ENCODE measurements at places on chromosomes 1 and 21.
A peak's percentile ranks its signal among the peaks of the same experiment; 100 is the strongest.

DNA sequence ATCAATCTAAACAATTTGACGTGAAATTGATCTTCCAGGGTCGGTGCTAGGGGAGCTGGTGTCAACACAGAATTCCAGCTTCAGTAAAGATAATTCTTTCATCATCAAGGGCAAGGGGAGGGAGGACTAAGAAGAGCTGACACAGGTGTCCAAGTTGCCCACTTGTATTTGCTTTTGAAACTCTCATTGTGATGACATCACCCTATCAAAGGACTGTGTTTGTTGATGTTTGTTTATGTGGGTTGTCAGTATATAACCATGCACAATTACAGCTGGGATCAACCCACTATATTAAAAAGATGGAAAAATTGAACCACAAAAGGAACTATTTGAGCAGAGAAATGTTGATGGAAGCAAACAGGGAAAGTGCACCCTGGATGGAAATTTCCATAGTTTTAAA is 48.8 kb downstream of the ZC3H11B start:
- no peak for DNase-seq

DNA sequence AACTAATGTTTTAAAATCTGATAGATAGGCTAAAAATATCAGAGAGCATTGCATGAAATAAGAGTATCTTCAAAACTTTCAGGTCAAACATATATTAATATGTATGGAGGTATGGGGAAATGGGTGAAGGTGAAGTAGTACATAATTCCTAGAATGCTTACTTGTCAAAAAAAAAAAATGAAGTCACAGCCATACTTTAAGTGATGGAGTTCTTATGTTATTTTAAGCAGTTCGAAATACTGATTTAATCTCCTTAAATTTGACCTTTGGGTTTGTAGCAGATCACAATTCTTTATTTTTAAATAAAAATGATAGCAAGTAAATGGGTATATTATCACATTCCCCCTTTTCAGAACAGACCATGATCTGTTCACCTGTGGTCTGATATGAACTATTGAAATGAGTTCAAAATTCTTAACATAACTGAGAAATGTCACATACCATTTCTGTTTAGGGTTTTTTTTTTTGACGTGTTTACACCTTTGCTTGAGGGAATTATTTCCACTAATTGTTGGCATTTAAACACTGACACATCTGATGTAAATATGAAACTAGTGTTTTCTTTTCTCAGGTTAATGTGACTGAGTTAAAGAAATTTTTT is 220.2 kb downstream of the GREM2 start:
- DNase-seq: no peak

DNA sequence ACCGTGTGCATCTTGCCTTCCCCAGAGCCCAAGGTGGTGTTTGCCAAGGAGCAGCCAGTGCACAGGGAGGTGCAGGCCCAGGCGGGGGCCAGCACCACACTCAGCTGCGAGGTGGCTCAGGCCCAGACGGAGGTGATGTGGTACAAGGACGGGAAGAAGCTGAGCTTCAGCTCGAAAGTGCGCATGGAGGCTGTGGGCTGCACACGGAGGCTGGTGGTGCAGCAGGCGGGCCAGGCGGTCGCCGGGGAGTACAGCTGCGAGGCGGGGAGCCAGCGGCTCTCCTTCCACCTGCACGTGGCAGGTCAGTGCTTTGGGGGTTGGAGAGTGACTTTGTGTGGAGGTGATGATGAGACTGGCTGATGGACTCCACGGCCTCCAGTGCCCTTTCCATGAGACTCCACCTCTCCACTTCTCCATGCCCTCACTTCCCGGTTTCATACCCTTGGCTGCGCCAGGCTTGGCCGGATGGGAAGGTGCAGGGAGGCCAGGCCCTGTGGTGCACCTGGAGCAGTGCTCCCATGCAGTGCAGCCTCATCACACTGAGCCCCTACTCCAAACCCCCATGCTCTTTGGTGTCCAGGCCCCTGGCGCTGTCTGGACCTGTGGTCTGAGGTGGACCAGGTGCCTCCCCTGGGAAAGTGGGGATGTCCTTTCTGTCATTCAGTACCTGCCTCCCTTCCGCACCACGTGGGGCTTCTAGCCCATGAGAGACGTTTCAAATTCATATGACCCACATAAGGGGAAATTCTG is 49.0 kb downstream of the OBSCN start:
- no peak for DNase-seq

- no peak for DNase-seq
Measured at GRCh38 chr1:202264300-202264699, 70.7 kb downstream of the LGR6 start.

DNA sequence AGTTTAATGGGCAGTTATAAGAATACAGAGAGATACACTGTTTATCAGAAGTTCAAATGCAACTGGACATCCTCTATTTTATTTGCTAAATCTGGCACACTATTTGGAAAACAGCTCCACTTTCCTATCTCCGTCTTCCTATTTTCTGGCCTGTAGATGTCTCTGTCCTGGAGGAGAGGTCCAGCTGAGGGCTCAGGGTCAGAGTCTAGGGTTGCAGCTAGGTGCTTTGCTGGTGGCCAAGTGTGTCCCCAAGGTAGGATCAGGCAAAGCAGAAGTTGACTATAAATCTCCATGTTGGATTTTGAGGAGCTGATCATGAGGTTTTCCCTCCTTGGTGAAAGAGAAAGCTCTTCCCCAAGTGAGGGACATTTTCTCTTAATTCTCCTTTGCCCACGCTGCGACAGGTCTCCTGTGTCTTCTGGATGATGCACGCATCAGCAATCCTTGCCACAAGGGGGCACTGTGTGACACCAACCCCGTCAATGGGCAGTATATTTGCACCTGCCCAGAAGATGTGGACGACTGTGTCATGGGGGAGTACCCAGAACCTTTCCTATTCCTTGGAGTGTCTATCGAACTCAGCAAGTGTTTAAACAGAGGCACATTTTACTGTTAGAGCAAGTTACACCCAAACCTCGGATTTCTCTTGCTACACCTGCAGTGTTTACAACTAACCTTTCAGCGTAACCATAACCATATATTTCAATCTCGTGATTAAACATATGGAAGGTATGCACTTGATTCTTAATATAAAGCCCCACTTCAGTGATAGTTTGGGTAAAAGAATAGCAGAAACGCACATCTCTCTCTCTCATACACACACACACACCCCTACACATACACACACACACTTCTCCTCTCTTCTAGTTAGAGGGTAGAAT is 10.2 kb downstream of the ADAM30 start:
- peak; percentile 66 for DNase-seq

- no peak for DNase-seq
Measured at GRCh38 chr1:184608581-184608980, 146.1 kb downstream of the EDEM3 start.

DNA sequence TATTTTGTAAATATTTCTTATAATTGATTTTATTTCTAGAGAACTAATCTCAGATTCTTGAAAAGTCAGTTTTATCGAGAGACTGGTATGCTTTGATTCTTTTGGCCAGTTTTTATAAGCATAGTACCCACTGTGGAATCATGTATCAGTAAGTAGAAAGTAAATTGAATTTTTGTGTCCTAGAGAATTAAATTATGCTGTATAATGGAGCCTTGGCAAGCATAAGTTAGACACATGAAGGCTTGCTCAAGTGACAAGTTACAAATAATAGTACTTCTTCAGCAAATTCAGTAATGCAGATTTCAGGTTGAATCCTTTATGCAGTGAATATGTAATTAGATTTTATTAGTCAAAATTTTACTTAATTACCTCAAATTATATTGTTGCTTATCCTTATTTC is 40.1 kb downstream of the ADGRL2 start:
- no peak for DNase-seq

DNA sequence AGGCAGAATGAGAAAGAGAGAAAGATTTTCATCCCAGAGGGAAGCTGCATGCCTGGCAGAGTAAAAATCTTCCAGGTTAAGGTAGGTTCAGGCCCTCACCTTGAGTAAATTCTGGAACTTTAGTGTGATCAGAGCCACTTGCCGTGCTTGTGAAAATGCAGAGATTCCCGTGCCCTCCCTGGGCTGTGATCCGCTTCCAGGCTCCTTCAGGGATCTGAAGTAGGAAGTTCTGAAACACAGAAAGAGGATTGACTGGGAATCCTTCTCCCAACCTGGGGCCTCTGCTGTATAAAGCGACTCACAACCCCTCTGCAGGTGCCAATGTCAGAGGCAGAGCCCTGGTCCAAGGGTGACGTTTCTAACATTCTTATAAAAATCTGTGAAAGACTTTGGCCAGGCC is 26.6 kb downstream of the NUAK2 start:
- no peak for DNase-seq

DNA sequence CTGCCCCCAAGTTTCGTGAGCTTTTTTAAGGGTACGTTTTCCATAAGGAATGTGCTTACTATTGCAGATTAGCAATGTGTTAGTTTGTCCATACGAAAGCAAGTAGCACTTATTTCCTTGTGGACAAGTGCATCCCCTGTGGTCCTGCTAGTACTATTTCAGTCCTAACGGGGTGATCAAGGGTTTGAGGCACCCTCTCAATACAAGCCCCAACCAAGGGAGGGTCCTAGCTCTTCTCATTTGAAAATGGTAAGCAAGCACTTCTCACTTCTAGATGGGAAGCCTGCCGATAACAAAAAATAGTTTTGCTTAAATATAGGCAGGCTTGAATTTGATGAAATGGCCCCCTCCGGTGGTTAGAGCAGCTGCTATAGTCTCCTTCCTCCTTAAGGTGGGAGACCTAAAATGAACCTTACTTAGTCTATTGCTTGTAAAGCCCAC is 64.0 kb upstream of the HMCN1 start:
- DNase-seq: peak; percentile 70

- DNase-seq: no peak
Measured at GRCh38 chr21:42680058-42680330, 26.6 kb downstream of the PDE9A start.

DNA sequence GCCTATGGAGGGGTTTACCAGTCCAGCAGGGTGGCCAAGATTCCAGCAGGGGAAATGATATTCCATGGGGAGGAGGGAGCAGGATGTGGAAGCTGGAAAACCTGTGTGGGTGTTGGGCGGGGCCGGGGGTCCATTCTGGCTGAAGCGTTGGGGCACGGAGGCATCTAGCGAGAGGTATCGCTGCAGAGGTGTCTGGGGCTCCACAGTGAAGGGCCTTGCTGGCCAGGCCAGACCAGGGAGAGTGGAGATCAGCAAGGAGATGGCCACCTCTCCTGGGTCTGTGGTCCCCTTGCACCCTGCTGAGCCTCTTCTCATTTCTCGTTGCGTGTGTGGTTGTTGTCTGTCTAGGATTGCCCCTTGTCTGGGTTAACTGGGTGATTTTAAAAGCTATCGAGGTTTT is 6.2 kb downstream of the COQ8A start:
- no peak for DNase-seq

DNA sequence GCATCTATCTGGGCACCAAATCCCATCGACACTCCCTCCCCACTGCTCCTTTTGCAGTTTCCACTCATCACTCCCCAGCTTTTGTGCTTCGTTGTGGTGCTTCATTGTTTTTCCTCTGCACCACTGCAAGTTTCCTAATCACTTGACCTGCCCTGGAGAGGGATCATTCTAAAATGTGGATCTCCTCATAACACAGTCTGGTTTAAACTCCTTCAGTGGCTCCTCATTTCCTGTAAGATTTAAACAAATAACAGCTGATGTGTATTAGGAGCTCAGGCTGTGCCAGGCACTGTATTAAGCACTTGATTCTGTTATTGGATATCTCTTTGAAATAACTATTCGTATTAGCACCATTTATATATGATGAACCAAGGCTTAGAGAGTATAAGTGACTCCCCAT is 51.3 kb downstream of the MAP10 start:
- DNase-seq: peak; percentile 24

GRCh38 chr1:219476116-219476515 is 136.8 kb downstream of the ZC3H11B start:
- no peak for DNase-seq

- no peak for DNase-seq
Measured at GRCh38 chr1:84991097-84991920, 5.6 kb downstream of the MCOLN2 start.

GRCh38 chr1:239795304-239795703 is 296.4 kb upstream of the FMN2 start:
- no peak for DNase-seq

DNA sequence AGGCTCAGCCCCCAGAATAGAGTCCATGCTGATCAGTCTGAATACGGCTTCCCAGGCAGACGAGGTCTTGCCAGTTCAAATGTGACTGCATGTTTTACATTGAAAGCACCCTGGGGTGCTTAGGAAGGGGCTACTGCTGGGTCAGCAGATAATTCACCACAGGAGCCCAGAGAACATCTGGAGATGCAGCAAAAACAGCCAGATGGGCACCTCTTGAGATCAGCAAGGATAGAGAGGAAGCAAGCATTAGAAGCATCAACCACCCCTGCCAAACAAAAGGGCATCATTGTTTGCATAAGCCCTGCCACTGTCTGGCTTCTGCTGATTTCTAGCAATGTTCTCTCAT is 403.1 kb downstream of the RRAGC start:
- no peak for DNase-seq

DNA sequence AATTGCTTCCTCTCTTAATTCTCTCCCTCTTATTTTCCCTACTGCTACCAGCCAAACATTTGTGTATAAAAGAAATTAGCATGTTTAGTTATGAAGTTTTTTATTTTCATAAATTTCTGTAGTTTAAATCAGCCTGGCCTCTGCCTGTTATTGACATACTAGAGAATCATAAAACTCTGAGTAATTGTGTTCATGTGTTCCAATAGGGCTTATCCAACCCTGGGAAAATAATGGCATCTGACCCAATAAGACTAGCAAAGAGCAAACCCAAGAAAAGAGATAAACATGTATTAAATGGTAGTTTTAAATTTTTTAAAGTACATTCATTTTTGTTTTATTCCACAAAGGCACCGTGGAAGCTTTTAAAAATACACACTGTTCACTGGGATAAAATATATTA is 404.3 kb downstream of the HLX start:
- DNase-seq: no peak

DNA sequence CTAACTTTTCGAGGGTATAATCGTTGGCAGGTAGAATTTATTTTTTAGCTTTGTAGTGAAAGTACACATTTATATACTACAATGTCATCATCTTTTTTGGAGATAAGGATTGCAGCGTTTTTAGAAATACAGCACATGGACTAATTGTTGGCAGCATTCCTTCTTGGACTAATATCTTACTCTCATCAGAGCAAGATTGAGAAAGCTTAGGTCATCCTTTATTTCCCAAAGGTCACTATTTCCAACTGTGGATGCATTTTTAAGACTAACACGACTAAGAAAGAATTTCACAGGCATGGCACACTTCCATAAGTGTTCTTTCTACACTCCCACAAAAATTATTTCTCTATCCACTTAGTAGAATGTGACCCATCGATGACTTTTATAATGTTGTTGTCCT is 732.3 kb downstream of the NCAM2 start:
- DNase-seq: peak; percentile 43

DNA sequence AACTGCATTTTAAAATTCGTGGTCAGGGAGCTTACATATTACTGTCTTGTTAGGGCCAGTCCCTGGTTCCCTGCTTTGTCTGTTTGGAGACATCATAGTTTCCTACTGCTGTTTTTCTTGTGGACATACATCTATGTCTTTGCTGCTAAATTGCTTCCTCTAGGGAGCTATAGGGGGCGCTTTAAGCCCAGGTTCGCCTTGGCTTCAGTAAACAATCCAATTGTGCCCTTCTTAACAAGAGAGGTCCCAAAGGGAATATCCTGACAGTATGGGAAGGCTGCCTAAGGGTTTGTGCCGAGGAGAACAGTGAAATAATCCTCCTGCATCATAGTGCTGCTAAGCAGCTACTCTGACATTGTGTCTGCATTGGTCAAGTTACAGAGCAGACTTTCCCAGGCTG is 112.5 kb downstream of the USH2A start:
- DNase-seq: peak; percentile 86

Data from choroid plexus epithelial cell (primary cell).